A172 (cell line): ENCODE measurements at places on chromosomes 5 and 9.

DNA sequence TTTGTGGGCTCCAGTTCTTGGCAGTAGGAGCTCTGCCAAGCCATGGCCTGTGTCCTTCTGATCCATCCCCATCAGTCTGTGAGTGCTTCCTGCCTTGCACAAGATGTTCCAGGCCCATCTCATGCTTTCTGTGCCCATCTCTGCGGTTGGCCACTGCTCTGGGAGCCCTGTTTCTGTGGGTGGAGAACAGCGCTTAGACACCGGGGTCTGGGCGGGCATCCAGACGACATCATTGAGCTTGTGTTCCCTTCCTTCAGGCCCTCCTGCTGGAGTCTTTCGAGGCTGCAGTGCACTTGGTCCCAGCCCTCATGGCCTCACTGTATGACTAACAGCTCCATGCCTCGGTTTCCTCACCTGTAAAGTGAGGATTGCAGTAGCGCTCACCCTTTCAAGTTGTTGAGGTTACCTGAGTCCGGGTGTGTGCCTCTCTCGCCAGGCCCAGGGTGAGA is 14.9 kb upstream of the CARD19 start:
- no peak for DNase-seq

GRCh38 chr9:32906213-32906612 is 95.2 kb downstream of the APTX start:
- no peak for DNase-seq

- no peak for DNase-seq
Measured at GRCh38 chr5:180235846-180236245, 26.8 kb upstream of the RASGEF1C start.

- no peak for DNase-seq
Measured at GRCh38 chr9:77956555-77956954, 75.1 kb downstream of the GNAQ start.

- DNase-seq: no peak
Measured at GRCh38 chr9:23581931-23582330, 244.1 kb downstream of the ELAVL2 start.

DNA sequence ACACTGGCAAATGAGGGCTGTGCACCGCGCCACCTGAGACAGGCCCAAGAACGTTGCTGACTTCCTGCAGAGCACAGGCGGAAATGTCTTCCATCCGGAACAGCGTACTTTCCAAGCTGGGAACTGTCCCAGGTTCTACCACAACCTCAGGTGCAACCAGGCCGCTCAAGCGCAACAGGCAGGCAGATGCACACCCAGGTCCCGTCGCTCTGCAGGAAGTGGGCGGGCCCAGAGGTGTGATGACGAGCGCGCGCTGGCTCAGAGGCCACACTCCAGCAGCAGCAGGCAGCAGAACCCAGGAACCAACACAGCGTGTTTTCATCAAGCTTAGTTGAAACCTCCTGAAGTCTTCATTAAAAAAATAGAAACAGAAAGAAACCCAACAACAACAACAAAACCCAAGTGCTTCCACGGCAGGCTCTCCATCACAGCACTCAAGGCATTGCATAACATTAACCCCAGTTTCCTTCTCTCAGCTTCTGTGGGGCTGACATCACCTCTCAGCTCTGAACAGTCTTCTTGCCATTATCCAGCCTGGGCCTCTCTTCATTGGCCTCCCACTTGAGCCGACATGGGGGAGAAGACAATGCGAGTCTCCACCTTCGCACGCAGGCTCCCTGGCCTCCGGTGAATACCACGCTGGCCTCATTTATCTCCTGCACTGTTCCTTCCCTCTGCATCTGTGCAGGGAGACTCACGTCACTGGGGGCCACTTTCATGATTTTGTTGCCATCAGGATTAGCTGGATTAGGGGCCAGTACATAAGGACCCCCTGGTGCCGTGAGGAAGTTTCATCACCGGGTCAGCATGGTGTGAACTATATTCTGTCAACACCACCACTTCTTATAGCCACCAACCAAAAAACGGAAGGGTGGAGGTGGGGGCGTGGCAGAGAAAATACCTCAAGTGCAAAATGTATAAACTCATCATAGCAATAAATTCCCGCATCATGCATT is 22.1 kb downstream of the PTCH1 start:
- peak; percentile 38 for DNase-seq

DNA sequence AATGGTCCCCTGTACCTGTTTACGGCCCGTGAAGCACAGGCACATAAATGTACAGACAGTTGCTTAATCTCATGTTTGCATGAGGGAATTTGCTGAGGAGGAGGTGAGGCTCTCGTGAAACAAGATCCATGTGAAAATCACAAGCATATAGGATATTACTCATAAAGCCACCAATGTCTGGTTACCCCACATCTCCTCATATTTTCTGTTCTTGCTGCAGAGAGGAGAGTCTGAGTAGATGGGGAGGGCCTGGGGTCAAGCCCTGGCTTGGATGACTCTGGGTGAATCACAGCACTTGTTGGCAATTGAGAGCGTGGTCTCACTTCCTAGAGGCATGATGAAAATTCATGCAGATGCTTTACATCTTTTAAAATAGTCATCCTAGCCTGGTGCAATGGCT is 975 bp downstream of the AGXT2 start:
- DNase-seq: peak; percentile 71

DNA sequence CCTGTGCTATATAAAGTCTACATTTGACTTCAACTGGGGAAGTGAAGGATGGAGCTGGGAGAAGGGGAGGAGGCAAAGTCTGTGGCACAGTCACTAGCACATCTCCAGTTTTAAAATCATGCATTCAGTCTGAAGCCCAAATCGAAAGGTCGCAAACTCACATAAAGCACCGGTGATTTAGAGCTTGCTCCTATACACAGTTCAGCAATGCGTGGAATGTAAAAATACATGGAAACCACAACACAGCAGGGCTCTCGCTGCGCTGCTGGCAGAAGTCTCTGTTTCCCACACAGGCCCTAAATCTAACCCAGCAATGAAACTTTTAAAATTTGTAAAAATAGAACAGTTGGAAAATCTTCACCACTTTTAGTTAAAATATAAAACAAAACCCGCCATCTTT is 68.2 kb downstream of the EBF1 start:
- DNase-seq: peak; percentile 80

GRCh38 chr9:123281659-123282350 is 13.4 kb upstream of the STRBP start:
- no peak for DNase-seq

DNA sequence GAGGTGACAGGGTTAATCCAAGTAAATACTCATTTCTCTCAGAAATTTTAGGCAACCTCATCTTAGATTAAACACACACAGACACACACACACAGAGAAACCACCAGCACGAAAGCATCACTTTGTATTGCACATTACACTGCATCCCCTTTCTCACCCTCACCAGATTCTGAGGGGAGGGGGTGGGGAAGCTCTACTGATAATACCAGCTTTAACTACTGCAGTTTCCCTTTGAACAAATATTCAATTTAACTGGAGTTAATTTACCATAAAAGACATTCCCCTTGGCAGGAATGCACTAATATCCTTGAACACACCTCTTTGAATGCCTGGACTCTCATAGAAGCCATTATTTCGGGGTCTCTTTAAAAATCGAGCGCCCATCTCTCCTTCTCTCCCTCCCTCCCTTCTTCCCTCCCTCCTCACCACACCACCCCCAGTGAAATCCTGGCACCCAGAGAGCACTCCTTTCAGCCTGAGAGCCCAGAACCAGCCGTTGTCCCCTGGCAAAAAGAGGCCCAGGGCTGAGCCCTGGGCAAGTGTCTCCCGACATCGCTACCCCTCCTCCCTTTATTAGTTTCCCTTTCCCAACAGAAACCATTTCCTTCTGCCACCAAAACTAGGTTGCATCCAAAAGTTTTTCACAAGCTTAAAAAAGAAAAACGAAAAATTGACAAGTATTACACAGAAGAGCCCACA is 2.8 kb upstream of the NFIB start:
- DNase-seq: no peak

DNA sequence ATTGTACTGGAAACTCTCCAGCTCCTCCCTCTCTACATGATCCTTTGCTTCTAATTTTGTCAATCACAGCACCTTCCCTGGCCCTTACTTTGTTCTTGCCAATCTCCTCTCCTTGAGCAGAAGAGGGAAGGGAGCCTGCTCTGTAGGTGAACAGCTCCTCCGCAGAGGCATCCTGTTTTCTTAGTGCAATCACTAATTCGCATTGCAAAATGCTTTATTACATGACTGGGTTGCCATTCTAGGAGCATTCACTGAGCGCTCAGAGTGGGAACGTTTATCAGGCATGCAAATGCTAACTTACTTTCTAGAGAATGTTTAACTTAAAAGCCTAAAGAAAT is 416 bp upstream of the SNX18 start:
- no peak for DNase-seq

DNA sequence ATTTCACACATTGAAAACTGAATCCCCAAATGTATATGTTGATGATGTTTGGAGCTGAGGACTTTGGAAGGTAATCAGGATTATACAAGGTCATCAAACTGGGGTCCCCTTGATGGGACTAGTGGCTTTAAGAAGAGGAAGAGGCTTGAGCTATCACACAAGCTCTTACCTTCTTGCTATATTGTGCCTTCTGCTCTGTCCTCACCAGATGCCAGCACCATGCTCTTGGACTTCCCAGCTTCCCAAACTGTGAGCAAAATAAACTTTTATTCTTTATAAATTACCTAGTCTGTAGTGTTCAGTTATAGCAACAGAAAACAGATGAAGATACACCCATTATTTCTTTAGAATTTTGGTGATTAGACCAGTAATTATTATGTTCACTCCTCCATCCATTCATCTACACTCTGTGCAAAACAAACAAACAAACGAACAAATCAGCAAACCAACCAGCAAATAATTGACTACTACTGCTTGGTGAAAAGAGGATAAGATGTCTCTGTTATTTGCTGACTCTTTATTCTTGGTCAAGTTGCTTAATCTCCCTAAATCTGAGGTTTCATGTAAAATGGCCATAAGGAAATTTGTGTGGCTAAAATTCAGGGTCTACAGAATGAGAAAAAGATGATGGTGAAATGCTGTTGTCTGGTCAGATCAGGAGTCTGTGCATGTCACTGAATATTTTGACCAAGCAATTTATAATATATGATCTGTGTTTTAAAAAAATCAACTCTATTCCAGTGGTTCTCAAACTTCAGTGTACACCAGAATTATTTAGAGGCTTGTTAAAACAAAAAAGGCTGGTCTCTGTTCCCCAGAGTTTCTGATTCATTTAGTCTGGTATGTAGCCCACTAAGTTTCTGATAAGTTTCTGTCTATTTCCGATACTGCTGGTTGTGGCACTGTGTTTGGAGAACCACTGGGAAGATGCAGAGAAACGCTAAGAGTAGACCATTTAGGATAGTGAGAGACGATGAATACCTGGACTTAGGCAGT is 854.1 kb downstream of the MAT2B start:
- no peak for DNase-seq

DNA sequence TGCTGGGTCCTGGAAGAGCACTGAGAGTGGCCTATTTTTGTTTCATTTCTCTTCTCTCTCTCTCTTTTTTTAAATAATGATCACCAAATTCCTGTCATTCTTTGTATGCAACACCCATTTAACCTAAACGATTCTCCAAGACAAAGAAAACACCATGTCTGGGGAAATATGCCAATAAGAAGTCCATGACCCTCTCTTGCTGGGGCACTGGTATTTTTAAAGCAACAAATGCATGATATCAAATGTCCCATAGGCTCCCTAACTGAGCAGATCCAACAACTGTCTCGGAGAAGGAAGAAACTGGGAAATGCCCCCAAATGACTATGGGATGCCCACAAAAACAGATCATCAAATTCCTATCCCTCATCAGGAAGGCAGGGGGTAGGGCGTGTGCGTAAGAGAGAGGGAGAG is 567.4 kb downstream of the CCDC171 start:
- DNase-seq: peak; percentile 65

GRCh38 chr5:107799306-107799705 is 128.6 kb upstream of the EFNA5 start:
- no peak for DNase-seq

DNA sequence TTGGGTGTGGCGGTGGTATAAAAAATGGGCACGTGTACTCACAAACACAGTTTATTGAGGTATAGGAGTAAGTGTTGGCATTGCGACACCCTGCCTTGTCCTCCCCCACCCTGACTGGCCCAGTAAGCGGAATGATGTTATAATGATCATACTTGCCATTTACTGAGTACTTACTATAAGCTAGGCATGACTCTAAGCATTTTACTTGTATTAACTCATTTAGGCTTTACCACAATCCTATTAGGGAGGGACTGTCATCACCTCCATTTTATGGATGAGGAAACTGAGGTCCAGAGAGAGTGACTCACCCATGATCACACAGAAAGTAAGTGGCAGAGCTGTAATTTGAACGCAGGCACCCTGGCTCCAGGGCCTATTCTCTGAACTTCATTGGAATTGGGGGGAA is 2.3 kb downstream of the SMIM3 start:
- DNase-seq: no peak

DNA sequence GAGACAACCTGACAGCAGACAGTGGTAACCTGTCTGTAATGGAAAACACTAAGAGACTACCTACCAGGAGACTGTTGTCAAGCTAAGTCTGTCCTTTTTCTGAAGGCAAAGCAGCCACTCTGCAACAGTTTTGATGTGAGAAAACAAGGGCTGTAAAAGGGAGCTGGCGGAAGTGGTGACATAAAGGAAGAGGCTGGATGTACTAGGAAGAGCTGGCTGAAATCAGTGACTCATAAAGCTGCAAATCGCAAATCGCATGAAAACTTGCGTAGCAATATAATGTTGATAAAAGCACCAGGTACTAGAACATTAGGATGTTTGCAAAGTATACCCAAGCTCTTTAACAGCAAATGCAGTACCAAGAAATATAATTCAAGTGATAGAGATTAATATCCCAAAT is 1.4 kb downstream of the NSUN2 start:
- no peak for DNase-seq

- DNase-seq: no peak
Measured at GRCh38 chr9:34715639-34716215, 5.8 kb upstream of the CCL21 start.

DNA sequence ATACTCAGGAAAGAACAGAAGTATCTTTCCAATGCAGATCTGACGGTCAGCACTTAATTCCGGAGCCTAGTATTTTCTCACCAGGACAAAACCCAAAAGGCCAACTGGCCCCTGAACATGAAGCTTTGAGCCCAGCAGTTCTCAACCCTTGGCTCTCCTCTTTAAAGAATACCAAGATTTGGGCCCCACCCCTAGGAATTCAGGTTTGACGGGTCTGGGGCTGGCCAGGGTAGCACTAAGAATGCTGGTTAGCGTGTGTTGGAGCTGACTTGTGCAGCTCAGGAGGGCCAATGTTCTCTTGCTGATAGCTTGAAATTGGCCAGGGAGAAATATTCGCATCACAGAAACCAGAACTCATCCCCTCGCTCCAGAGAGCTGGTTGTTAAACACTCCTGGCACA is 88.3 kb upstream of the PTCH1 start:
- DNase-seq: no peak

DNA sequence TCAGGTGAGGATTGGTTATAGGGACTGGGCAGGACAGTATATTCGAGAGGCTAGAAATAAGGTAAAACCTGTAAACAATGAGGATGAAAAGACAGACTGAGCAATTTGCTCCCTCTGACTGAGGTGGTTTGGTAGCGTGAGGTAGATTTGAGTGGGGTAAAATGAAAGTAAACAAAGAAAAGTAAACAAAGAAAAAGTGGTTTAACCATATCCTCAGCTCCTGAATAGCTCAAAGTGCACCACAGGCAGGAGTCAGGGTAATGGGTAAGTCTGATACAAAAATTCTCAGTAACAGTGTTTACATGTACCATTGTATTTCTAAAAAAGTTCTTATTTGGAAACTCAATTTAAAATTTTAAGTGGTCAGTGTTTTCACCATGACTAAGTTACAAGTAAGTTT is 203.1 kb upstream of the ARRDC3 start:
- no peak for DNase-seq
